Trophoblast cell (in vitro differentiated cells and primary cell): ENCODE measurements at places on chromosomes 1 and 21.

- peak; percentile 72 for DNase-seq
These were observed 96.9 kb downstream of the GRIK3 start for GRCh38 chr1:36937371-36937770.

DNA sequence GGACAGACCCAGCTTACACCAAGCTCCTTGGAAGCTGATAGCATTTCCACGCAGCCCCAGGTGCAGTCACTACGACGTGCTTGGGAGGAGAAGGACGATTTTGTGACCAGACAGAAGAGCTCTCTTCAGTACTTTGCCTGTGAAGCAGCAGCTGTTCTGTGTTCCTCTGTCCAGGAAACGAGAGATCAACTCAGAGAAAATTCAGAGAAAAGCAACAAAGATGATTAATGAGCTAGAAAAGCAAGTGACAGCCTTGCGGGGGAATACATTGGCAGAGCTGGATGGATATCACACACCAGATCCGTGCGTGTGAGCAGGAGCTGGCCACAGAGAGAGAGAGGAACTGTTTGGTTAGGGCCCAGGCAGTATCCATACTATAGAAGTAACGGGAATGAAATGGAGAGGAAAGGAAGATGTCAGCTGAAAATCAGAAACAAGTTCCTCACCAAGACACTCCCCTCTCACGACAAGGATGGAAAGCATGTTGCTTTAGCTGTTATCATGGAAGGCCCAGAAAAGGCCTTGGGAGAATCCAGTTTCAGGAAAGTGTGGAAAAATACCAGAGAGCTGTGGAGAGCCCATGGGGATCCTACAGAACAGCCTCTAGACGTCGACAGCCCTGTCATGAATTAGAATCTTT, 106.2 kb downstream of the TOMM20 start:
- no peak for DNase-seq

DNA sequence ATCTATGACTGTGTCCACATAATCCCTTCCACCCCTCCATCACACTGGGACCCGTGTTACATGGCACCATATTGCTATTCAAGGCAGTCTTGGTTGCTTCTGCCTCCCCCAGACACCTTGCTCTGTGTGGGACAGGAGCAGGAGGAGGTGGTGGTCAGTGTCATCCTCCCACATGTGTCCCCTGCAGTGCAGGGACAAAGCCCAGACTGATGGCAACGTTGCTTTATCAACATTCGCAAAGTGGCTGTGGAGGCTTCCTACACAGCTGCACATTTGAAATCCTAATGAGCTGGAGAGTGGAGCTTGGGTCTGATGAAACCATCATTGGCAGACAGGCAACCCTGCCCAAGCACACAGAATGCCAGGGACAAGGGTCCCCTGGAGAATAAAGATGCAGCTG, 26.2 kb downstream of the TRIM67 start:
- DNase-seq, result no peak

DNA sequence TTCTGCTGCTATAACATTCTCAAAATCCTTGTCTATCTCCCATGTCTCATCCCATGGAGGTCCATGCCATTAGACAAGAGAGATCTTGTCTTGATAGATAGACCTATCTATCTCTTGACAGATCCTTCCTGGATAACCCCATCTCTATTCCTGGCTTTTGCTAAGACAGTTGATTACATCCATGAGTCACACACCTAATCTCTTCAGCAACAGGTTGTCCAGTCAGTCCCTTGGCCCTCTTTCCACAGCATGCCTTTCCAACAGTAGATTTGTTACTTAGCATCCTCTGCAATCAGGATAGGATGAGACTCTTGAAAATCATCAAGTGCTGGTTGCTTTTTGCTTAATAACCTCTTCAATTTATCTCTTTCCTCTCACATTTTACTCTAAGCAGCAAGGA, 46.6 kb downstream of the TRMT1L start:
- no peak for DNase-seq

DNA sequence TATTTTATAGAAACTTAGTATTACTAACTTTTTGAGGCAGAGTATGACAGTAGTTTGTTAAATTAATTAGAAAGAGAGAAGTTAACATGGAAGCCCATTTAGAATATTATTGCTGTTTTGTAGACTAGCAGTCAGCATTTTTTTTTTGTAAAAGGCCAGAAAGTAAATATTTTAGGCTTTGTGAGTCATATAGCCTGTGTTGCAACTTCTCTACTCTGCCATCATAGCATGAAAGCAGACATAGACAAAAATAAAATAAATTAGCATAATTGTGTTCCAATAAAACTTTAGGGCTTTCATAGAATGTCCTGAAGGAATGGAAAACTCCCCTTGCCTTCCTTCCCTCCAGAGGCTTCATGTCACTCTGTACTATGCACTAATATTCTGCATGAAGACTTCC, 12.3 kb upstream of the RGS4 start:
- DNase-seq, result peak; percentile 35

- DNase-seq, result no peak
These were observed 98.3 kb downstream of the PIGK start for GRCh38 chr1:77120950-77121349.

DNA sequence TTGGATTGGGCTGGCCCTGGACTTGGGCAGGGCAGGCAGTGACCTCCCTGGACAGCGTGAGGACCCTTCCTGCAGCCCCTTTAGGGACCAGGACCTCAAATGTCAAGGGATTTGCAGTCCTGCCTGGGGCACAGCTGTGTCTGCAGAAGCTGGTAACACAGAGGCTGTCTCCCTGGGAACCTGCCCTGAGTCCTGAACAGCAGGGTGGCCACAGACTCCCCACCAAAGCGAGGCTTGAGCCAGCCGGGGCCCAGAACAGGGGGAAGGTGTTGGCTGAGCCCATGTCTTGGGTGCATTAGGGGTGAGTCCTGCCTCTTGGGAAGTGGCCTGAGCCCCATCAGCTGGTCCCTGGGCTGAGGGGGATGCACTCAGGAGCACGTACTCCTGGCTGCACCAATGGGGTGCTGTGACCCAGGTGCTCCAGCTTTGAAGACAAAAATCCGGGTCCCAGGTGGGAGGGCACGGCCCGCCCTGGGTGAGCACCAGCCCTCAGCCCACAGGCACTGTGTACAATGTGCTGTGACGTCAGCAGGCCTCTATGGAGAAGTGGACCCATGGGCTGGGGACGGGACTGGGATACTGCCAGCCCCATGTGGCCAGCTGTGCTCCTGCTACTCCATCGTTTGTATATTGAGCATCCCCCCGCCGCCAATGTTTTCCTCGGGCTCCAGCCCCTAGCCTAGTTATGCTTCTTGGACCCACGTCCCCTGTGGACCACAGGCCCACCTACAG, 72.0 kb upstream of the ARHGEF16 start:
- no peak for DNase-seq

DNA sequence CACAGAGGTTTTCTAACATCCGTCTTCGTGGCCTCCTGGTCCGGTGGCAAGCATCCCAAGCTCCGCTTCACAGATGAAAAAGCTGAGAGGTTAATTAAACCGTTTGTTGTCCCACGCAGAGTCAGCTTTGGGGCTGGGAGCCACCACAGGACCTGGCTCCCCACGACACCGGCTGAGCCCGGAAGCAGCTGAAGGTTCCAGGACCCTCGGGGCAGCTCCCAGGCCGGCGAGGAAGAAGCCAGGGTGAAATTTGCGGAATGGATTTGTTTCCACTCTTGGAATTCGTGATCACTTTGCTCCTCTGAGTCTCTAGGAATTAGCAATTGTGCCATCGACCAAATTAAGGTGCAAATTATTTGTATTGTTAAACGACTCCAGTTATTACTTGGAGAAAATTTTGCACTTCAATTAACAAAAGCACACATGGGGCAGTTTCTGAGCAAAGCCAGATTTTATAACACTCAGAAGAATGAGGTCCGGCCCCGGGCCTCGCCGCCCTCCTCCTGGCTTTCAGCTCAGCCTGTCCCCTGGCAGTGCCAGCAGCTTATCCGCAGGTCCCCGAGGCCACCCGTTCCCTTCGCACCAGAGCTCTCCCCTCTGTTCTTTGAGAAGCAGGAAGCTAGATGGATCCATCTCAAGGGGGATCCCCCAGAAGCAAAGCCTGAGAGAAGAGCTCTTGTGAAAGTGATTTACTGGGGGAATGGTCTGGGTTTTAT, 69.1 kb downstream of the SIK1 start:
- no peak for DNase-seq

DNA sequence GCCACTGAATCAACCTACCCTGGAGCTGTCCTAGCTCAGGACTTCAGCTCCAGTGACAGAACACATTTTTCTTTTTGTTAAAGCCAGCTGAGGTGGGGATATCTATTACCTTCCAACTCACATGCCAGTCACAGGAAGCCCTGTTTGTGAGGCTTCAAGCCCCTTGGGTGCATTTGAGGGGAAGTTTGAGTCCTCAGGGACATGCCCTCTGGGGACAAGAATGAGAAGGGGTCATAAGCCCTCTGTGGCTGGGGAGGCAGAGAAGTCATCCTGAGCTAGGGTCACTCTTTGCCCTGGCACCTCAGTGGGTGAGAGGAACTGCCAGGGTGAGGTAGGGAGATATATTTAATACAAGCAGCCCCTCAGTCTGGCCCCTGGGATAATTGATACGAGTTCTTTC, 33.5 kb upstream of the CLDN14 start:
- DNase-seq, result no peak

DNA sequence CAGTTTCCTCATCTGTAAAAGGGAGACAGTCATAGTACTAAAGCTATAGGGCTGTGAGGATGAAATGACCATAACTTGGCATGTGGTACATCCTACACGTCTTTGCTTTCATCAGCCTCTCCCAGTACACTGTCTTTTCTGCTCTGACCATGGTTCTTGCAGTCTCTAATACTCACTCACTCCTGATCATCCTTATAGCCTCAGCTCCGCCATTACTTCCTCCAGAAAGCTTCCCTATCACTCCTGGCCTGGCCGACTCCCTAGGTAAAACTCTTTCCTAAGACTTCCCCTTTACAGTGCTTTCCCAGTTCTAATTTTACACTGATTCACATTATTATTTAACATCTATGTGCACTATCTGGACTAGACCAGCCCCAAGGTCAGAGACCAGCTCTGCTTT, 5.0 kb upstream of the MRPL24 start:
- no peak for DNase-seq

DNA sequence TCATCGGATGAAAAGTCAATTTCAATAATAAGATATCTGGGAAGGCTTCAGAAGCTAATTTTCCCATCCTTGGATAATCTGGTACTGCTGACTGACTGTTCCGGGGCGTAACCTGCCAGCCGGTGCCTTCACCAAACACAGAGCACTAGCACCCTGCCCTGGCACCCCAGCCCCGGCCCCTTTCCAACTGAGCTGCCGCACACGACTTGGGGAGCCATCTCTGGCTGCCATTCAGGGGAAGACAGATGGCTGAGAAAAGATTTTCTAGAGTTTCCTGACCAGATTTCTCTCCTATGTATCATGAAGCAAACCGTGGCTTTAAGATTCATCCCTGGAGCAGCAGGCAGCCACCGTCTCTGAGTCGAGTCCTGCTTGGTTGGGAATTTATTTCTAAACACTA, 96.0 kb upstream of the SYT6 start:
- DNase-seq, result no peak

DNA sequence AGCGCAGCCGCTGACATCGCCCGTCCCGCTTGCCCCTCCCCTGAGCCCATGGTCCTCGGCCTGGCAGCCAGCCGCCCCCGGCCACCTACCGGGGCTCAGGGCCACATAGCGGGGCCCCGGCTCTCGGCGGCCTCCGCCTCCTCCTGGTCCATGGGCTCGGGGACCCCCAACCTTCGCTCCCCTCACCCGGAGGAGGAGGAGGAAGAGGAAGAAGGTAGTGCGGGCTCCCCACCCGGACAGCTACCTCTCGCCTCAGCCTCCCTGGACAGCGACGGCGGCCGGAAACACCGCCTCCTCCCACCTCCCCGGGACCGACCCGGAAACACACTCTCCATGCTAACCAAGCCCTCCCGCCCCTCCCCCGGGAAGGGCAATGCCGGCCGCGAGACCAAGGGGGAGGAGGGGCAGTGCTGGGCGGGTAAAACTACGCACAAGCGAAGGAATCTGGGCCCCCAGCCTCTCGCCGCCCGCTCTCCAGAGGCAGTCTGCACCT, at the start of gene KIAA0319L:
KIAA0319L (minus strand) TSS at position 286 of the 493 bp plus-strand sequence. CDS start 2,912 bp downstream, outside the sequence.
- peak; percentile 68 for DNase-seq

GRCh38 chr1:85283475-85284199, 7.2 kb upstream of the BCL10 start:
- DNase-seq, result no peak

- peak; percentile 95 for DNase-seq
These were observed 53.4 kb upstream of the IFFO2 start for GRCh38 chr1:19009882-19010321.

- DNase-seq, result no peak
These were observed 84.8 kb downstream of the DMRTB1 start for GRCh38 chr1:53543778-53544695.
